ENCODE measurements at places on chromosomes 1 and 21.

- no peak for DNase-seq
These were observed 197.6 kb upstream of the UBE2U start for GRCh38 chr1:64005801-64006200.

- DNase-seq: no peak
These were observed 11.7 kb downstream of the LDLRAP1 start for GRCh38 chr1:25554886-25555752.

DNA sequence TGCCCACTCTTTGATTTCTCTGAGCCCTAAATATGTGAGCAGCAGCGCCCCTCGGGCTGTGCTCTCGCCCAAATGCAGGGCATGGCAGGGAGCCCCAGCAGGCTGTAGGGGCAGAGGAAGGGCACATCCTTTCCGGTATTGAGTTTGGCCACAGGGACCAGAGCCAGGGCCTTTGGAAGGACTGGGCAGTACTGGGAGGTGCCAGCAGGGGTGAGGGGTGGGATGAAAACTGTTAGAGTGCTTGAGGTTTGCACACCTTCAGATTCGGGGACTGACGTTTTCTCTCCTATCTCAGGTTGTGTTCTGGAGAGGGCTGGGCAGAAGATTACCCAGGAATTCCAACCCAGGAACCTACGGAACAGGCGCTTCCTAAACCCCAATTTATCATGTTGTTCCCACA lies 2.2 kb upstream of the ATP1A2 start:
- DNase-seq: no peak

GRCh38 chr1:241647658-241648057 lies 4.4 kb upstream of the WDR64 start:
- DNase-seq: no peak

- DNase-seq: no peak
These were observed 5.4 kb downstream of the EIF2D start for GRCh38 chr1:206606867-206607266.

All from stimulated activated naive CD8-positive, alpha-beta T cell treated with anti-CD3 and anti-CD28 coated beads, Interleukin-15, Interleukin-2, amounts not matched to agents 100 U/mL and 50 U/mL, for 24 hours (primary cell).